ENCODE measurements at places on chromosomes 4 and X.
A peak's percentile ranks its signal among the peaks of the same experiment; 100 is the strongest.

DNA sequence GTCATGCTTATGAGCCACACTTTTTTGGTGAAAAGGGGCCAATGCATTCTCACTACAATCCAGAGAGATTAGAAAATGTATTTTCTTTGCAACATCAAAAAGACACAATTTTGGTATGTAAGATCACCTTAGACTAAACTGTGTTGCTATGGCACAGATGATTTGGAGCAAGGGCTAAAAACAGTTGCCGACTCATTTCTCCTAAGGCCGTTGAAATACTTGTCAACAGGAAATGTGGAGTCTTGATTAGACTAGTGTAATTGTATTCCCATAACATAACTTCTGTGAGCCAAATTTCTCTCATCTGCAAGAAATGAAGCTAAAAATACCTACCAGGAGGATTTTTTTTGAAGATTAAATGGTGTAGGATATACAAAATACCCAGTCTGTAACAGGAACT lies 2547.7 kb downstream of the ARAP2 start:
- no peaks in the 10 kb centered on the region for H3K27me3 ChIP-seq
- H3K4me1 ChIP-seq, result no peaks in the 10 kb centered on the region
- no peak overlapping the region for H3K4me3 ChIP-seq
- no peak overlapping the region for H3K27ac ChIP-seq

DNA sequence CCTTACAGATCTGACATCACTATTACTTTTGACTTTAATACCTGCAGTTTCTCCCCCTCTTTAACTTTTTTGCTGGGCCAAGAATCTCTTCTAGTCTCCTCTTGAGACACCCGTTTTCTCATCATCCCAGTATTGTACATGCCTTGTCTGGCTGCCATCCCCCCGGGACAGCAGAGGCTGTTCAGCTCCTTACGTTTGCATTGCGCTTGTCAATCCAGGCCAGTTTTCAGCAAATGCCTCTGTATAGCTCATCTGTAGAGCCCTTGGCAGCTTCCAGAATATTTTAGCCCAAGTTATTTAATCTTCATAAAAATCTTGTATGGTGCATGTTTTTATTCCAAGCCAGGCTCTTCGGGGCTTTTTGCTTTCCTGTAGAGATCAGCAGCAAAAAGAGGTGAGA lies 22.3 kb upstream of the HOPX start:
- H3K4me1 ChIP-seq, result no peaks in the 10 kb centered on the region
- H3K36me3 ChIP-seq, result no peaks in the 10 kb centered on the region
- no peak for DNase-seq
- H3K27me3 ChIP-seq, result peaks cover 12% of the 10 kb centered on the region

DNA sequence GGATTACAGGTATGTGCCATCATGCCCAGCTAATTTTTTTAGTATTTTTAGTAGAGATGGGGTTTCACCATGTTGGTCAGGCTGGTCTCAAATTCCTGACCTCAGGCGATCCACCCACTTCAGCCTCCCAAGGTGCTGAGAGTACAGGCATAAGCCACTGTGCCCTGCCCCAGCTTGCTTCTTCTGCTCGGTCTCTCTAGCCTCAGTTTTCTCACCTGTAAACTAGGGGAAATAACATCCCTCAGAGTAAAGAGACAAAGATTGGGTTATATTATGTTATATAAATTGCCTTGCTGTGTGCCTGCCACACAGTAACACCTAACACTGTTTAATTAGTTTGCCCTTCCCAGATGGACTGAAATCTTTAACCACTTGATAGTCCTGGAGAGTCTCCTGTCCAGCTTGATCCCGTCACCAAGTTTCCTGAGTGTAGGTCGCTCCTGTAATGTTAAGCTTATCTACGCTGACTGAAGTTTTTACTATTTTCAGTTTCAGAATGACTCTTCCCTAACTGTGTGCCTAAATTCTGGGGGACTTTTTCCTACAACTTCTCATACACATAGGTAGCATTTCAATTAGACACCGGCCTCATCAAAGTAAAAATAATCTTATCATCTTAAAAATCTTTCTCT lies 412.7 kb upstream of the TENM3 start:
- no peaks in the 10 kb centered on the region for H3K4me1 ChIP-seq
- H3K27ac ChIP-seq, result no peak overlapping the region
- H3K4me3 ChIP-seq, result no peak overlapping the region
- no peaks in the 10 kb centered on the region for H3K36me3 ChIP-seq
- peak; percentile 15 for DNase-seq

DNA sequence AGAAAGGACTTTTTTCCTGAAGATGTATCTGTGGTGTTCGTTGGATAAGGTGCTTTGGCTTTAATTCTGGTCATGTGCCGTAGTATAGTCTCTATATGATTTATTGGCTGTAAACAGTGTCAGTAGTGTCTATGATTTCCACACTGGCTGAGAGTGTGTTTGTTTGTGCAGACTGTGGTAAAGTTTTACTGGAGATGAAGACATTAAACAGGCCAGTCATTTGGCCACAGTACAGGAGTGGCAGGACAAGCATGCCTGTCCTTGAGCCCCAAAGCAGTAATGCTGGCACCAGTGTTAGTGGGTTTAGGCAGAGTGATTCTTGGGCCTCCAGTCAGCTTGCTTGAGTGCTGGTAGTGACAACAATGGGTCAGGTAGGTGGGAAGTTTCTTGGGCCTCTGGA lies 1023.9 kb upstream of the GRID2 start:
- H3K27ac ChIP-seq, result no peak overlapping the region
- no peaks in the 10 kb centered on the region for H3K36me3 ChIP-seq

- H3K27me3 ChIP-seq, result no peaks in the 10 kb centered on the region
- H3K27ac ChIP-seq, result no peak overlapping the region
- no peaks in the 10 kb centered on the region for H3K36me3 ChIP-seq
- no peak for DNase-seq
These were observed 14.3 kb downstream of the FGFR3 start for GRCh38 chr4:1807332-1807777.

DNA sequence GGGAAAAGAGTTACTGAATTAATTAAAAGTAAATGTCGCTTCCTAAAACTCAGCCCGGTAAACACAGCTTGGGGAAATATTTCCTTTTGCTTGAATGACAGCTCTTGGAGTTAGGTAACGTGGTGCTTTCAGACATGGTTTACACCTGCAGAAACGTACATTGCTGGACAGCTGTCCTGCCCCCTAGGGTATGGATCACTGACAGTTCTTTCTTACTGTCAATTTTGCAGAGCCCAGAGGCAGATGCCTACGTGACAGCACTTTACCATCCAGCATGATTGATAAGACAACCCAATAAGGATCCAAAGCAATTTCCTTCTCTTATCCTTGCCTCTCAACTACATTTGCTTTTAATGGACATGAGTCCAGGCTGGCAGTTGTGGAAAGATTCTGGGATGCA lies 334.5 kb downstream of the PACRGL start:
- H3K4me3 ChIP-seq, result no peak overlapping the region
- DNase-seq, result no peak
- no peak overlapping the region for H3K27ac ChIP-seq
- no peaks in the 10 kb centered on the region for H3K4me1 ChIP-seq

GRCh38 chr4:186642530-186642929 lies 81.1 kb downstream of the FAT1 start:
- peaks cover 44% of the 10 kb centered on the region for H3K36me3 ChIP-seq
- no peak for DNase-seq
- H3K27ac ChIP-seq, result no peak overlapping the region
- no peak overlapping the region for H3K4me3 ChIP-seq
- no peaks in the 10 kb centered on the region for H3K27me3 ChIP-seq

DNA sequence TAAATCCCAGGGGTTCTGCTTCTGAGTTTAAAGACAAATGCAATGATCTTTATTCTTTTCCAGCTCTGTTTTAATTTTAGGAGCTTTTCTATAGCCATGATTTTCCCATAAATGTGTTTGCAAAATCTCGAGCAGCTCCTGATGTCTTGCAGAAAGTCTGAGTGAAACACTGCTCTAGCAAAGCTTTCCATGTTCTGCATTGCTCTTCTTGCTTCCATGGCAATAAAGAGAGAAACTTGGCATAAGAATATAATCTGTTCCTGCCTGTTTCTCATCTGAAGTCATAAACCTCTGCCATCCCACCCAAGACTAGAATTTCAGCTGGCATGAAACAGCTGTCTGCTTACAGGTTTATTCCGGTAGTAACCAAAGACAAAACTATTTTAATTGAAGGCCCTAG lies 254.5 kb downstream of the SPRY1 start:
- peaks cover 6% of the 10 kb centered on the region for H3K4me1 ChIP-seq
- DNase-seq, result no peak
- no peaks in the 10 kb centered on the region for H3K27me3 ChIP-seq
- no peaks in the 10 kb centered on the region for H3K36me3 ChIP-seq
- no peak overlapping the region for H3K27ac ChIP-seq
- H3K4me3 ChIP-seq, result no peak overlapping the region

DNA sequence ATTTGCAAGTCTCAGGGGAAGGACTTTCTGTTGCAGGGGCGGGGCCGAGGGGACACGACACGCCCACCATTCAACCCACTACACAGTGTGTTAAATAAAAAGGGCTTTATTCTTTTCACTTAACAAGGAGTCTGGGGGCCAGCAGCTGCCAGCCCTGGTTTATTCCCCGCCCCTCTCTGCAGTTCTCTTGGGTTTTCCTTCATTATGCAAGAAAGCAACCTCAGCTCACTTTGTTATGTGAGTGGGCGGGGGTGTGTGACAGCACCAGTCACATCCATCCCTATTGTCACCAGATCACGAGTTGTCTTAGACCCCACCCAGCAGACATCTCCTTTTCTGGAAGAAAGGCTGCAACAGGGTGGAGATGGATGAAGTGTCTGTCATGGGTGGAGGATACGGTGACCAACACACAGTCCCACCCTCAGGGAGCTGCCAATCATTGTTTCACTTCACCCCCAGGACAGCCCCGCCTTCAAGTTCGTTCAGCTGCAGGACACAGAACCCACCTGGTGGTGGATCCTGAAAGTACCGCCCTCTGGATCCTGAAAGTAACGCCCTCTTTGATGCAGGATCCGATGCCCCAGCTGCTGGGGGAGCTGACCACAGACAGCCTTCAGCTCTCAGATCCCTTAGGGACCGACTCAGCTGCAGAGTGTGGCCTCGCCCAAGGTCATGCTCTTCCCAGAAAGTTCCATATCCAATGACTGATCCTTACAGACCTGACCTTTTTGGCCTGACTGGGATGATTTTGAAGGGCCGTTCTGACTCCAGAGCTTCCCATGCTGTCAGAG lies 79.6 kb downstream of the SMIM20 start:
- no peak overlapping the region for H3K27ac ChIP-seq
- no peaks in the 10 kb centered on the region for H3K27me3 ChIP-seq
- DNase-seq, result no peak
- no peak overlapping the region for H3K4me3 ChIP-seq
- H3K36me3 ChIP-seq, result no peaks in the 10 kb centered on the region

- H3K36me3 ChIP-seq, result no peaks in the 10 kb centered on the region
- H3K4me1 ChIP-seq, result no peaks in the 10 kb centered on the region
- DNase-seq, result peak; percentile 80
- no peak overlapping the region for H3K27ac ChIP-seq
- H3K4me3 ChIP-seq, result no peak overlapping the region
These were observed 124.4 kb downstream of the RELL1 start for GRCh38 chr4:37561803-37562207.

Measured in IMR-90 (cell line).